Testis (tissue), 5 donors: ENCODE measurements at places on chromosomes 7 and 10.

DNA sequence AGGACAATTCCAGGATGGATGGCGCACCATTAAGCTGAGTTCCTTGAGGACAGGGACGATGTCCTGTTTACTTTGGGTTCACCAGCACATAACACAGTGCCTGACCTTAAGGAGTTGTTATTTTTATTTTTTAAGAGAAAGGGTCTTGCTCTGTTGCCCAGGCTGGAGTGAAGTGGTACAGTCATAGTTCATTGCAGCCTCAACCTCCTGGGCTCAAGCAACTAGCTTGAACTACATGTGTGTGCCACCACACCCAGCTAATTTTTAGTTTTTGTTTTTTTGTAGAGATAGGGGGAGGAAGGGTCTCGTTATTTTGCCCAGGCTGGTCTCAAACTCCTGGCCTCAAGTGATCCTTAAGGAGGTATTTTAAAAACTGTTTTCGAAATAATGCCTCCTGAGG lies 1.7 kb upstream of the CALU start:
- H3K36me3 ChIP-seq: no peaks in the 10 kb centered on the region
- no peak for DNase-seq
- H3K4me1 ChIP-seq: peaks cover 20% of the 10 kb centered on the region
- H3K27ac ChIP-seq: no peak overlapping the region
- H3K27me3 ChIP-seq: no peaks in the 10 kb centered on the region
- no peak overlapping the region for H3K4me3 ChIP-seq

DNA sequence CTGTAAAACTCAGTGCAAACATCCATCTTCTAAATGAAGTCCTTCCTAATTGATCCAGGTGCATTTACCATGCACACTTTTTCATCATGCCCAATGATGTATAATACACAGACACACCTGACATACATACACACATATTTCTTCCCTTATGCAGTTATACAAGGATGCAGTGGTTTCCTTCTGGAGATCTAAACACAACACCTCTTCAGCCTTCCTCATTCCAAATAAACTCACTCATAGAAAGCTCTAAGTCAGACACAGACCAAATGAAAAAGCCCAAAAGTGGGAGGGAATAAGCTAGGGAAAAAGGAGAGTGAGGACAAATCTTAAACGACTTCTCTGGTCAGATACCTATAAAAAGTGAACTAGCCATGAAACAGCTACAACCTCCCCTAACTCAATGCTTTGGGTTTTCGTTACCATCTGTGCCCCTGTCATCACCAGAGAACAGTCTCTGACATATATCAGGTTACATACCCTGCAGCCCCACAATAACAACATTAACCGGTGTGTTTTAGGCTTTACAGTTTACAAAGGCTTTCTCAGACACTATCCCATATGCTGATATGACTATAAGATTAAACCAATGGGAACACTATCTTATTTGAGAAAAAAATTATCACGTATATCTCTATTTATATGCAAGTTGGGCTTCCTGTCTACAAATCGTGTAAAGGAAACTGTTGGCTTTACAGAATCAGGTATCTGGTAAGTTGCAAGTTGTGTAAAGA lies 675.2 kb downstream of the PHTF2 start:
- H3K4me3 ChIP-seq: no peak overlapping the region
- H3K4me1 ChIP-seq: no peaks in the 10 kb centered on the region
- no peak overlapping the region for H3K27ac ChIP-seq
- no peaks in the 10 kb centered on the region for H3K36me3 ChIP-seq
- no peak for DNase-seq

DNA sequence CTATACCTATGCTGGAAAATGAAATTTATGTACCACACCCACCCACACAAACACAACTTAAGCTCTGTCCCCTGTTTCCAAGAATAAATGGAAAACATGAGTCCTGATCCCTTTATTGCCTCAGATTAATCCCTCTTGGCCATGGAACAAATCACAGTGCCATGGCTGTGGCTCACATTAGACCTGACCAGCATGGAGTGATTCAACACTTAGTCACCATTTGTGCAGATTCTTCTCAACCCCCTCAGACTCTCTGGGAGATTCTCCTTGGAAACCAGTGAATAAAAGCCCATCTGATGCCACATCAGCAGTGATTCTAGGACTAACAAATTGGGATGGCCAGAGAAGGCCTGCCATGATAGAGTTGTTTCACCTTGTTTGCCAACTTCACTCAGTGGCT lies 204.4 kb upstream of the TMEM72 start:
- DNase-seq: no peak
- no peak overlapping the region for H3K27ac ChIP-seq
- H3K27me3 ChIP-seq: no peaks in the 10 kb centered on the region
- H3K36me3 ChIP-seq: no peaks in the 10 kb centered on the region
- no peak overlapping the region for H3K4me3 ChIP-seq

GRCh38 chr7:100896732-100897608 lies 1.3 kb upstream of the ACHE start:
- H3K36me3 ChIP-seq: no peaks in the 10 kb centered on the region
- peak overlapping the region; percentile 9 for H3K4me3 ChIP-seq
- H3K4me1 ChIP-seq: peaks cover 12% of the 10 kb centered on the region
- no peak overlapping the region for H3K27ac ChIP-seq
- no peaks in the 10 kb centered on the region for H3K27me3 ChIP-seq
- DNase-seq: peak; percentile 74

- H3K4me3 ChIP-seq: no peak overlapping the region
- DNase-seq: no peak
- no peaks in the 10 kb centered on the region for H3K36me3 ChIP-seq
- H3K4me1 ChIP-seq: no peaks in the 10 kb centered on the region
Observed at GRCh38 chr10:18332048-18332447, 191.8 kb downstream of the CACNB2 start.

DNA sequence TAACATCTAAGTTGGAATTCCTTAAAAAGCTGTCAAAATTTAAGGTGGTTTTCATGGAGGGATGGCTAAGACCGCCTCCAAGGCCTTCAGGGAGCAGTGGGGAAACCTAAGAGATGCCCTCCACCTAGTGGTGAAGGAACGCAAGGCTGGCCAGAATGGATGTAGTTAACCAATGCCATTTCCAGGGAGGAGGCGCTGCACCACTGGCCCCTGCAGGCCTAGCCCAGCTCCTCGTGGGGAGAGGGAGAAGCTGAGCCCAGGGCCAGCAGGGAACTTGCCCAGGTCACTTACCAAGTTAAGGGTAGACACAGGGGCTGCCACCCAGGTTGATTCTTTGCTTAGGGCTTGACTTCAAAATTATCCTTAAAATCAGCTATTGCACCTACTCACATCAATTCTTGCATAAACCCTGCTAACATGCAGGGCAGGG lies 32.0 kb downstream of the FIGNL1 start:
- H3K27me3 ChIP-seq: no peaks in the 10 kb centered on the region
- no peak overlapping the region for H3K27ac ChIP-seq
- H3K36me3 ChIP-seq: no peaks in the 10 kb centered on the region
- peak; percentile 81 for DNase-seq

DNA sequence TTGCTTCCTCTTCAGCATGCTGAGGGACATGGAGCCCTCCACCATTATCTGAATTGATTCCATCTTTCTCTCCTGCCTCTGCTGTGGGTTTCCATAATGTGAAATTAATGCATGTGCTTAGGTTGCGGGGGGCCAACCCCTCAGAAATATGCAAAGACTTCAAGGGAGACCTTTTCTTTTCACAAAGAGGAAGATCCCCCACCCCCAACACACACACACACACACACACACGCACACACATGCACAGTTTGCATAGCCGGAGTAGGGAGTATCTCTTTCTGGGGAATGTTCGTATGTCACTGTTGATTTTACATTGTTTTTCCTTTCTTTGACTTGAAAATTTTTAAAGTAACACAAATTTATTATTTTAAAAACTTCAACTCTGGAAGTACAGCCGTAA lies 193.5 kb downstream of the MGMT start:
- H3K36me3 ChIP-seq: no peaks in the 10 kb centered on the region
- no peaks in the 10 kb centered on the region for H3K27me3 ChIP-seq
- H3K4me3 ChIP-seq: no peak overlapping the region
- H3K27ac ChIP-seq: no peak overlapping the region
- no peaks in the 10 kb centered on the region for H3K4me1 ChIP-seq
- DNase-seq: no peak
